ENCODE measurements at places on chromosomes 6 and 20. TPM values are rescaled to one million over a fixed set of nuclear protein-coding genes. Genes with fewer than 3 reads are reported as not detected.
A peak's percentile ranks its signal among the peaks of the same experiment; 100 is the strongest.

GRCh38 chr6:159760602-159761057 lies 1.2 kb upstream of the ACAT2 start:
- peak; percentile 74 for DNase-seq

DCDC2 gene
- 0.57 TPM for total RNA-seq

DNA sequence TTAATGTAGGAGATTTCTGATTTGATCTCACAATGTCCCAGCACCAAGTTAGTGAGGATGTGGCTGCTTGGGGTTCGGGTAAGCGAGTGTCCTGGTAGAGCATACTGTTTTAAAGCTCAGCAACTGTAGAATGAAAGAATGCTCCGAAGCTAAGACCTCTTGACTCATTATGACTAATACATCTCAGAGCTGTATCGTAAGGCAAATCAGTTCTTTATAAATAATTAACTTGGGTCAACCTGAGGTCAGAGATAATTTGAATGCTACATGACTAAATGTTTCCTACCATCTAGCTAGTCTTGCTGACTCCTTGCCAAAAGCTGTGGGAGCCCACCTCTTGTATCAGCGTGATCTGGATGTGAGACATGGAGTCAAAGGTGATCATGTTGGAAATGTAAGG lies 128.8 kb upstream of the PDE7B start:
- no peak for DNase-seq

DNA sequence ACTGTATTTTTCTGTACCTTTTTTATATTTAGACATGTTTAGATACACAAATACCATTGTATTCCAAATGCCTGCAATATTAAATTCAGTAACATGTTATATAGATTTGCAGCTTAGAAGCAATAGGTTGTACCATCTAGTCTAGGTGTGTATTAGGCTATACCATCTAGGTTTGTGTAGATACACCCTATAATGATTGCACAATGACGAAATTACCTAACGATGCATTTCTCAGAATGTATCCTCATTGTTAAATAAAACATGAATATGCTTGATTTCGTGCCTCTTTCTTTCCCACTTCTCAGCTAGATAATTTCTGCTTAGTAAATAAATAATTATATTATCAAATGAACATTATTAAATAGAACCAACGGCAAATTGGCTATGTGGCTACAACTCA lies 653.0 kb downstream of the EPM2A start:
- no peak for DNase-seq

GRCh38 chr6:116338943-116339342 lies 31.8 kb upstream of the DSE start:
- DNase-seq, result no peak

DNA sequence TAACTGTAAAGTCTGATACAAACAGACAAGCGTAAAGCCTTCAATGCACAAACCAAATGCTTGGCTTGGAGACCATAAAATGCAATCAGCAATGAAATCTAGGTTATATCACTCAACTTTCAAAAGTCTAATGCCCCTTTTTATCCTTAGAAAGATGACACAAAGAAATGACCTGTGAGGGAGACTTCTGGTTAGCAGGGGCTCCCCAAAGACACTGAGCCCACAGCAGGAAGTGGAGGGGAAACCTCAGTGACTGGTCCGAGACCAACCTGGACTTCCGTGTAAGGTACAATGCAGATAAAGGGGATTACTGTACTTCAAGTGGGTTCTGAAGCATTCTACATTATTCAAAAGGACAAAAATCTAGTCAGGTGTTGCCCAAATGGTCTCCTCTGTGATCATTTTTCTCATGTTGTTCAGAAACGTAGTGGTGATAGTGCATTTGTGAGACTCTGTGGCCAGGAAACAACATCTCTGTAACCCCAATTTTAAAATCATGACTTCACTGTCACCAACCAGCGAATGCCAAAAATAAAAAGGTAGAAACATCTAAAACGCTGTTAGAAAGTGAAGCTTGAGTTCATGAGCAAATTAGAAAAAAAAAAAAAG lies 88.2 kb downstream of the HIVEP2 start:
- DNase-seq, result no peak

DNA sequence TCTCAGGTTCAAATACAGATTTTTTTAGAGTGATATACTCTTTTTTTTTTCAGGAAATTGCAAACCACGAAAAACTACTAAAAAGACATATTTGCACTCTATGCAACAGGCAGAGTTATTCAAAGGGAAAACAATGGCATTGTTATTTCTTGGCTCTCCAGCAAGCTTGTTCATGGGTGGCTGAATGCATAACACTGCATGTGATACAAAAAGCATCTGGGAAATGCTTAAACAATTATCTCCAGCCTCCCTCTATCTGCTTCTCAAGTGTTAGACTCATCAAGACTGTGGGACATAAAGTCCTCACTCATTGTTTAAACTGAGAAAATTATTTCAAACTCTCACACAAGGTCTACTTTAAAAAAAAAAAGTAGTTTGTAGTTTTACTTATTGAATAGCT lies 7.3 kb upstream of the COL12A1 start:
- DNase-seq, result no peak

GRCh38 chr6:5068153-5068751 lies 16.9 kb upstream of the PPP1R3G start:
- DNase-seq, result no peak

DNA sequence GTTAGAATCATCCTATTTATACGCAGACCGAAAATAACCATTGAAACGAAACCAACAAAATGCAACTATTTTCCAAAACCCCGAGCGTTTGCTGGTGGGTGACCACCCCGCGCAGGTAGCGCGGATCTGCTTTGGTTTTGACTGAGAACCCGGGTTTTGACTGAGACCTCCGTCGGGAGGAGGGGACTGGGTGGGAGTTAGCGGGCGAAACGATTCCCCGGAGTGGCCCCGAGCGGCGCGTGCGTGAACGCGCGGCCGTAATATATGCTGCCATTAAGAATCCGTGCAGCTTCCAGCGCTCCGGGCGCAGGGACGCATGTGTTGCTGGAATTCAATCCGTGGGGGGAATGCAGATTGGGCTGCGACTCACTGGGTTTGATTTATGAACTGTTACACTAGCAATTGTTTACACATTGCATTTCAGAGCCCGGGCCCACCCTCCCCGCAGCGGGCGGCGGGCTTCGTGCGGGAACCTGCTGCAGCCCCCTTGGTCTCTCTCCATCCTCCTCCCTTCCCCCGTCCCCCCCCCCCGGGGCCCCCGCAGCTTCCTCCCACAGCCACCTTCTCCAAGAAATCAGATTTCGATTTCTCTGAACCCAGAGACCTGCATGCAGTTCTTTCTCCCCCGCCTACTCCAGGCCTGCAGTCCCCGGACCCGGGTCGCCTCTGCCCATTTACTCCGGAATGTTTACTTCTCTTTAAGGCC lies 9.9 kb downstream of the NRN1 start:
- peak; percentile 37 for DNase-seq

HLA-DQA2 gene
- not detected for total RNA-seq

DNA sequence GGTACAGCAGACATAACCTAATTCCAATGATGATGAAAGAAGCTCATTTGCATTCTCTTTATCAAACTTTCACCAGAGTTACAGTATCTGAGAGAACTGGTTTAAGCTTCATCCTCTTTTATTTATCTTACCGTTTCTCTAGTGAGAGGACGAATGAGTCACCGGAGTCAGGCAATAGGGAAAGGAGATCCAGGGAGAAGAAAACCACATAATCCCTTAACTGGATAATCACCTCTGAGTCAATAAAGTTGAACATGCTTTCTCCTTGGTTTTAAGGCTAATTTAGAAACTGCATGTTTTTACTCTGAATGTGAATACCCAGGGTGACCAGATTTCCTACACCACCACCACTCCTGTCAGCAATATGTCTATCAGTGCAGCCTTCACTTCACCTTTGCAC lies 313.7 kb upstream of the TBX18 start:
- no peak for DNase-seq

DNA sequence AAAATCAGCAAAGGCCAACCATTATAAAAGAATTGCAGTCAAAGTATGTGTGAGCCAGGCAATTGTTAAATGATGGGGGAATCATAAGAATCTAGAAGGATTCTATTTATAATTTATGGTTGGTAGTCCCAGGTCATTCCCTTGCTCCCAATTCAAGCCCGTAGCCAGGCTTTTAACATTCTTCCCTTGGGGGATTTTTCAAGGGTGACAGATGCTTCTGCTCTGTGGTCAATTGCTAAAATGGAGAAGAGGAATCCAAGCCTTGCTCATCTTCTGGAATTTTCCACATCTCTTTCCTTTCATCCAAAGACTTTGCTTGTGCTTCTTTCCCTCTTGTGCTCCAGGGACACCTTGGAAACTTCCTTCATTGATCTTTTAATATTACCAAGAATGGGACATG lies 18.0 kb upstream of the BCAS1 start:
- DNase-seq, result no peak

- no peak for DNase-seq
Measured at GRCh38 chr6:89888138-89888514, 6.1 kb upstream of the GJA10 start.

DNA sequence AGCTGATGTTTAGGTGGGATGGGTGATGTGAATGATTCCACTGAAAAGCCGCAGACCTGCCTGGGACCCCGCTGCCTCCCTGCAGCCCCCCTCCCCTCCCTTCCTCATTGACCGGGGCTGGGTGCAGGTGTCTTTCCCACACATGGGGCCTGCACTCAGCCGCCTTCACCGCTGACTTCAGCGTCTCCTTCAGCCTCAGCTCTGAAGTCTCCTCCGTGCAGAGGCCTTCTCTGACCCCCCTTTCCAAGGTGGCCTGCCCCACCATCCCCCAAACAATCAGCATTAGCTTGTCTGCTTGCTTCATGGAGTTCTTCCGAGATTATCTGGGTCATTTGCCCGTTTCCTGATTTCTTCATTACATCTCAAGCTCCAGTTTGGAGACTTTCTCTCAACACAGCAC lies 140.7 kb downstream of the SMOC2 start:
- DNase-seq, result no peak

- no peak for DNase-seq
Measured at GRCh38 chr6:2857580-2858337, 16.1 kb upstream of the SERPINB1 start.

DDO gene
- total RNA-seq, result not detected

DNA sequence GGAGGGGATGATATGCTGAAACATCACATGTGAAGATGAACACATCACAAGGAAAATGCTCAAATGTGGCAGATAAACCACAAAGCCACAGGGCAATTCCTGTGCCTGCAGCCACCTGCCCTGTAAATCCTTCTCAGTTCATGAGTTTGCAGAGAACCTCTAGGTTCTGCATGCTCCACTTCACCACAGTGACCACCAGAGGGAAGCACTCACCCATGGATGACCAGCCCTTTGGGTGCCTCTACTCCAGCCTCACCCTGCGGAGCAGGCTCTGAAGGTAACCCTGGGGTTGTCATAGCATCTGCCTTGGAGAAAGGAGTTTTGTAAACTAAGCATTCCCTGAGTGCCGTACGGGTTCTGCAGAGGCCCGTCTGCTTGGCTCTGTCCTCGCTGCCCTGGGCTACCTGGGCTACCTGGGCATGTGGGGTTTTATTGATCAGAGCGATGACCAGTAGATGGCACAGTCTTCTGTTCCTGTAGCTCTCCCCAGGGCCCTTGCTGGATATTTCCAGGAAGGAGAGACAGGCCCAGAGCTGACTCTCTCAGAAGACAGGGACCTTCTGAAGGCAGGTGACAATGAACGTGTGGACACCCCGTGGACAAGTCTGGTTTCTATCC lies 31.7 kb upstream of the CST1 start:
- DNase-seq, result peak; percentile 73

DNA sequence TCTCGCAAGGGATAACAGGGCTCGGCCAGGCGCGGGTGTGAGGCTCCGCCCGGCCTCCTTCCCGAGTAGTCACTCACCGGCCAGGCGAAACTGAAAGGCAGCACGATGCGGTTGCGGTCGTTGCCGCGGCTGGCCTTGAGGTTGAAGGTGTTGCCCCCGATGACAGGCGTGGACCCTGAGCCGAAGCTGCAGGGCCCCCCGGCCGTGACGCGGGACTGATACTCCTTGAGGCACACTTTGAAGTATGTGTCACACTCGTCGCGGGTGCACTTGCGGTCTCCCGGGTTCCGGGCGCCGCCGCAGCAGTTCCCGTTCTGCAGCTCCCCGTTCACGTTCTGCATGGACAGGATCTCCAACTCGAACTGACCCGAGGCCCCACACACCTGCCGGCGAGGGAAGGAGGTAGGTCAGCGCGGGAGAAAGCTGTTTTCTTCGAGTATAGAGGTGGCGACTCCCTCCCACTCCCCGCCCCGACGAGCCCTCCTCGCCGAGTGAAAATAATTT lies 1.1 kb downstream of the JAG1 start:
- no peak for DNase-seq

- no peak for DNase-seq
Measured at GRCh38 chr6:131966443-131966842, 15.3 kb upstream of the CCN2 start.

- no peak for DNase-seq
Measured at GRCh38 chr6:786946-787763, 94.2 kb upstream of the EXOC2 start.

GABRR1 gene
- 0.26 TPM for total RNA-seq

Measured in H9 (cell line).